ENCODE measurements at places on chromosomes 5 and 9.

DNA sequence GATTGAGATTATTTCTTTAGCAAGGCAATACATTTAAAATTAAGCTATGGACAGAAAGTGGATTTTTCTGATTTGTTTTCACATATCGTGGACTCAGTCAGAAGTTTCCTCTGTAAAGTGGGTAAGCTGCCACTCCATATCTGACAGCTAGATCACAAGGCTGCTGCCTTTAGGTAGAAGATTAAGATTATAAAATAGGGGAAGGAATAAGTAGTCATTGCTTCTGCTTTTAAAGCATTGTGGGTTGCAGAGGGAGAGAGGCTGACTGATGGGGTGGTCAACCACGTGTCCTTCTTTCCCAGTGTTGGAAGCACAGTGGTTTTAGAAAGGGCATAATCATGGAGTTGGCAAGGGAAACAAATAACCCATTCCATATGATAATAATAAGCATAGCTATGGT, 74.3 kb upstream of the MOCS2 start:
- DNase-seq, result no peak

GRCh38 chr5:169548315-169548714, 35.3 kb upstream of the SPDL1 start:
- DNase-seq, result no peak

DNA sequence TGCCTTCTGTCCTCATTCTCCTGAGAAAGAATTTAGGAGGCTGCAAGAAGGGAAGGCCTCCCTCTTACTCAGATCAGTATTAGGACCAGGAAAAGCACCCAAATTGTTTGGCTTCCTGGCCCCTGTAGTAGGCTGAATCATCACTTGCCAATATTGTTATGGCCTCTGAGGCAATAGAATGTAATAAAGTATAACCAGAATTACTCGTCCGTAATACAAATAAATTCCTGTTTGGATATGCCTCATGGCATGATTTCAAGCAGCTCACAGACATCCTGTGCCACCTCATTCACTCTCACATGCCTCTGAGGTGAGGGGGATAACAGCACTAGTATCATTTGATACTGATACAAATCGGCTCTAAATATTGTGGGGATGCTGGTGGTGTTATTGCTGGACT, 427.3 kb downstream of the ISL1 start:
- DNase-seq, result no peak

DNA sequence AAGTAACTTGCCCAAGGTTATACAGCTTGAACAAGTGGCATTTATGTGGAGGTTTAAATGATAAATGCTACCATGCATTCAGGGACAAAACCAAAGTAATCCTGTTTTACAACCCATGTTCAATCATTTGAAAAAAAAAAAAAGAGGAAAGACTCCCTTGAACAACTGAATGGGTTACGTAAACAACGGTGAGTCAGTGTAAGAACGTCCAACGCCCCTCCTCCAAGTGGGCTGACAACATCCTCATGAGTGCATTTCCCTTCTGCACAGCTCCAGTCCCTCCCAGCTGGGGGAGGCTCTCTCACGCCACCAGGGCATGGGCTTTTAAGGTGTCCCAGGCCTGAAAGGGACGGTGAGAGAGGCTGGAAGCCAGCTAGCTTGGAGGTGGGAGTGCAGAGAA, 90.0 kb downstream of the PRRT1B start:
- DNase-seq, result no peak

DNA sequence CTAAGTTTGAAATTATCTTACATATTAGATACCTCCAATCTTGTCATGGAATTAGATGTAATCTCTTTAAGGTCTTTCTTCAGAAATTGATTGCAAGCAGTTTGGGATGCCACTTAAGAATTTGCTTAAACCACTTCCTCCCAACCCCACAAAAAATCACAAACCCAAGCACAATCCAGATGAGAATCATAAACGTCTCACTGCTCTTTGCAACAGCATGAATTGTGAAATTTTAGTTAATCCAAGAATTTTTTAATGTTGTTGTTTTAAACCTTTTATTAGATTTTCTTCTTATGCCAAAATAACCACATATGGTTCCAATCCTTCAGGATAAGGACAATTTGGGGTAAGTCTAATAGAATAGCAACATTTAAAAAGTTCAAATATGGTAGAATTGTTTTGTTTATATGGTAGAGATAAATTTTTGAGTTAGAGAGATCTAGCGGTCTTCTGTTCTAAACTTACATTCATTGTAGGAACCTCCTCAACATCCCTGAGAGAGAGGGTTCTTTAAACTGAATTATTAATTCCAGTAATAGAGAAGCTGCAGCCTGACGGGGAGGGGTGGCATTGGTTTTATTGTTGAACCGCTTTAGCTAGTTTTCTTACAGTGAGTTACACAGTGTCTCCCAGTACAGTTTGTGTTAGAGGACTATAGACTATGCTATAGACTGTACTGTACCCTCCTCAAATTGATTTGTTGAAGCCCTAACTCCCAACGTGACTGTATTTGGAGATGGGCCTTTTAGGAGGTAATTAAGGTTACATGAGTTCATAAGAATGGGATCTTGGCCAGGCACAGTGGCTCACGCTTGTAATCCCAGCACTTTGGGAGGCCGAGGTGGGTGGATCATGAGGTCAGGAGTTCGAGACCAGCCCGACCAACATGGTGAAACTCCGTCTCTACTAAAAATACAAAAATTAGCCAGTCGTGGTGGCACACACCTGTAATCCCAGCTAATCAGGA, 24.8 kb upstream of the IL6ST start:
- no peak for DNase-seq

DNA sequence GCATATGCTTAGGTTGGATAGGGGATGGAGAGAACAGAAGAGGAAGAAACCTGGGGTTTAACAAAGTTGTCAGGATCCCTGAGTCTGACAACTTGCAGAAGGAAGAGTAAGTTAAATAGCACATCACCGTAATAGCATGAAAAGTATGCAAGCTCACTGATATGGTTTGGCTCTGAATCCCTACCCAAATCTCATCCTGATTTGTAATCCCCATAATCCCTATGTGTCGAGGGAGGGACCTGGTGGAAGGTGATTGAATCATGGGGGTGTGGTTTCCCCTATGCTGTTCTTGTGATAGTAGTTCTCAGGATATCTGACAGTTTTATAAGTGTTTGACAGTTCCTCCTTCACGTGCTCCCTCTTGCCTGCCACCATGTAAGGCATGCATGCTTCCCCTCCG, 193.3 kb downstream of the PSAT1 start:
- no peak for DNase-seq

GRCh38 chr5:63831381-63831780, 130.9 kb downstream of the HTR1A start:
- no peak for DNase-seq

DNA sequence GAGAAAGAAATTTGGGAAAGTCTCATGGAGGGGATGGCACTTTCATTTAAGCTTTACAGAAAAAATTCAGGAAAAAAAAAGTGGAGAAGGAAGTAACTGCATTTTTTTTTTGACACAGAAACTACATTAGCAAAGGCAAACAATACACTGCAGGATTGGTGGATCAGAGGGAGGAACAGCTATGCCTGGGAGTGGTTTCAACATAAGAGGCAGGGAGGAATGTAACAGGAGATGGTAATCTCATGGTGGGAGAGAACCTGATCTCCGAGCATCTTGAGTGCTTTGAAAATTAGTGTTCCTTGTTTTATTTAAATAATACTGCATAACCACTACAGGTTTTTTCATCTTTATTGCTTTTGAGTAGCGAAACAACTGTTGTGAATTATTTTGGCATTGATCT, 249.4 kb downstream of the FAM170A start:
- no peak for DNase-seq

DNA sequence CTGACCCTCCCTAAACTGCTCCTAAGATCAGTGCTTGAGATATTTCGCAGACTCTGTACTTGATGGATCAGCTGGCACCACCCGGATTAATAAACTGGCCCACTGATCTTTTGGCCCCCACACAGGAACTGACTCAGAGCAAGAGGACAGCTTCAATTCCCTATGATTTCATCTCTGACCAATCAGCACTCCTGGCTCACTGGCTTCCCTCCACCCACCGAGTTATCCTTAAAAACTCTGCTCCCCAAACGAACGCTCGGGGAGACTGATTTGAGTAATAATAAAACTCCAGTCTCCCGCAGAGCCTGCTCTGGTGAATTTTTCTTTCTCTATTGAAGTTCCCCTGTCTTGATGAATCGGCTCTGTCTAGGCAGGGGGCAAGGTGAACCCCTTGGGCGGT, 36.5 kb upstream of the CD180 start:
- DNase-seq, result no peak

GRCh38 chr9:129952337-129952736, 90.7 kb downstream of the FNBP1 start:
- no peak for DNase-seq

- no peak for DNase-seq
These were observed 214.1 kb upstream of the TLE4 start for GRCh38 chr9:79357616-79358015.

GRCh38 chr5:36667824-36668223, 61.4 kb downstream of the SLC1A3 start:
- DNase-seq, result no peak

DNA sequence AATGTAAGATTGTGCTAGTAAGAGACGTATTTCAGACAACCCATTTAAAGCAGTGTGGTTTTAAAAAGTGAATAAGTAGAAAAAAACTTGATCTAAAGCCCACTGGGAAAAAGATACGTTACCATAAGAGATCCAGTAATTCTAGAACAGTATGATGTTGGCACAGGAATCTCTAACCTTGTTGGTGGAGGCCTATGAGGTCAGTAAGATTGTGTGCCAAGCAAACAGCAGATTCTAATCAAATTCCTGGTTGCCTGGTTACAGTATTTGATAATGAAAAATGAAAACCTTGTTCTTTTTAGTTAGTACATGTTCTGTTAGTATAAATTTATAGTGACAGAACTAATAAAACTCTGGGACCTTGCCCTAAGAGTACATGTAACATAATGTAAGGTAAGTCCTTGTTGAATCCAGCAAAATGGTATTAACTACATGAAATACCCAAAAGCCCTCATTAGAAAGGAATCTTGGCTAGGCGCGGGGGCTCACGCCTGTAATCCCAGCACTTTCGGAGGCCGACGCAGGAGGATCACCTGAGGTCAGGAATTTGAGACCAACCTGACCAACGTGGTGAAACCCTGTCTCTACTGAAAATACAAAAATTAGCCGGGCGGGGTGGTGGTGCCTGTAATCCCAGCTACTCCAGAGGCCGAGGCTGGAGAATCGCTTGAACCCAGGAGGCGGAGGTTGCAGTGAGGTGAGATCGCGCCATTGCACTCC, 33.2 kb upstream of the DMXL1 start:
- no peak for DNase-seq

DNA sequence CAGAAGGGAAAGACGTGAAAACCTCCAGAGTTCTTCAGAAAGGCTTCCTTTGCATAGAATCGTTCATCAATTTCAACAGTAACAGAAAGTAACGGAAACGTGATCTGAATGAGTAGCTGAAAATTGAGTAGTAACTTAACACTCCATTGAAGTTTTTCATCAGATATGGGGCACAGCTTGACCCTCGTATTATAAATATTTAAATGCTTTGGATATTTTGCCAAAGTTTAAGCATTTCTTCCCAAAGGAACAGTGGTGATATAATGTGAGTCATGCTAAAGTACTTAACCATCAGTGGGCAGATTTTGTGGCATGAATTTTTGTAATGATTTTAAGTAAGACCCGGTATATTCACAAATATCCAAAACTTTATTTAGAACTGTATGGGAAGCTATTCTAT, 67.4 kb upstream of the ADAMTS19 start:
- no peak for DNase-seq

DNA sequence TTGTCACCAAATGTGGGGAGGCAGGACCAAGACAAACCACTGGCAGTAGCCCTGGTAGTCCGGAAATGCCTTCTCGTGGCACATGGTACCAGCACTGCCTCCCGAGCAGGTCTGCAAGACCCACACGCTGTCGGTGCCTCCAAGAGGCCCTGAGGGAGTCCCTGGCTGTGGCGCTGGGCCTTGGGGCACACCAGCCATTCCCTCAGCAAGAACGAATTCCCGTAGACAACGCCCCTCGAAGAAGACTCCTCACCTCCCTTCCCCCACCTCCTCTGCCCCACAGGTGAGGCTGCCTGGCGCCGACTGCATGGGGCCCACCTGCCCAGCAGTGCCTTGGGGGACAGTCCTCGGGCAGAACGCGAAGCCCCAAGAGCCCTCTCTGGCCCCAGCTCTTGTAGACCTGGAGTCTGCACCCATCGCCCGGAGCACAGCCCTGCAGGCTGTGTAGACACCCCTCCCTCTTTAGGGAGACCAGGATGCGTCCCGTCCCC, 56.0 kb downstream of the EXD3 start:
- DNase-seq, result no peak

DNA sequence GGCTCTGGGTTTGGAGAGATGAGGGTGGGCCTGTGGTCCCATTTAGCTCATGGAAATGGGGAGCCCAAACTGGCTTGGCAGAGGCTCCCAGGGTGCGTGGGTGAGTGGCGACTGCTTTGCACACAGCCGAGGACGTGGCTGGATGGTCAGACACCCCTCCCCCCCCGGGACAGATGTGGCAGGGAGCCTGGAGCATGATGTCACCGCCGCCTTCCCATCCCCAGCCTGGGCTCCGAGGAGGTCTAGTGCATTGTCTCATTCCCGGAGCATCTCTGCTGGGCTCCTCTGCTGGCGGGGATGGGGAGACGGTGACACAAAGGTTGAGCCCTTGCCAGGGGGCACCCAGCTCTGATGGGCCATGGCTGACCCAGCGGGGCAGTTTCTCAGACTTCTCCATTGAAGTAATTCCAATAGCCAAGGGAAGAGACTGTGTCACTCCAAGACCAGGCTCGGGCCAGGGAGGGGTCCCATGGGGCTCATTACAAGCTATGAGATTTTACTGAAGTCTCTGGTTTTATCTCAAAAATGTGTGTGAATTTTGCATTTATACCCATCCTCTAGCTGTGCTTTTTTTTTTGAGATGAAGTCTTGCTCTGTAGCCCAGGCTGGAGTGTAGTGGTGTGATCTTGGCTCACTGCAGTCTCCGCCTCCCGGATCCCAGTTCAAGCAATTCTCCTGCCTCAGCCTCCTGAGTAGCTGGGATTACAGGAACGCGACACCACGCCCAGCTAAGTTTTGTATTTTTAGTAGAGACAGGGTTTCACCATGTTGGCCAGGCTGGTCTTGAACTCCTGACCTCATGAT, 36.1 kb downstream of the HMCN2 start:
- DNase-seq, result no peak

- DNase-seq, result no peak
These were observed 39.7 kb downstream of the ROPN1L start for GRCh38 chr5:10481241-10481935.

DNA sequence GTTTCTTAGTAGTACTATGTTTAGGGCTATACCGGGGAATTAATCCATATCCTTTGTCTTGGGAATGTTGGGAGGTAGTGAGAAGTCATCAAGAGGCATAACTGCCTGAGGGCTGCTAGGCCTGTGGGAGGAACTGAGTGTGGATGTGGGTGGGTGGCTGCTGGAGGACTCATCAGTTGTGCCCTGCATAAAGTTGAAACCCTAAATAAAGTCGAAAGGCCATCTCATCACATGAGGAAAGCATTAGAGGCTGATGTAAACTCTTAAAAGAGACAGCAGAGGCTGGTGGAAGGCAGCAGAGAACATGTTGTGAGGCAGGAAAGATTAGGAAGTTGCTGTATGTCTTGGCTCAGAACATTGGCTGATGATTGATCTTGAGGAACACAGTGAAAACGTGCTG, 143.8 kb downstream of the MAST4 start:
- no peak for DNase-seq
